ENCODE measurements at places on chromosomes 1 and 21. TPM values are rescaled to one million over a fixed set of nuclear protein-coding genes. Genes with fewer than 3 reads are reported as not detected.

AIRE gene
- not detected for total RNA-seq

EEIG2 gene
- total RNA-seq, result 1.5 TPM

ZNF648 gene
- total RNA-seq, result 0.81 TPM

URB2 gene
- total RNA-seq, result 3.0 TPM

LRRC8C gene
- total RNA-seq, result 0.73 TPM

RGSL1 gene
- total RNA-seq, result not detected

BLACAT1 gene
- 0.08 TPM for total RNA-seq

DNA sequence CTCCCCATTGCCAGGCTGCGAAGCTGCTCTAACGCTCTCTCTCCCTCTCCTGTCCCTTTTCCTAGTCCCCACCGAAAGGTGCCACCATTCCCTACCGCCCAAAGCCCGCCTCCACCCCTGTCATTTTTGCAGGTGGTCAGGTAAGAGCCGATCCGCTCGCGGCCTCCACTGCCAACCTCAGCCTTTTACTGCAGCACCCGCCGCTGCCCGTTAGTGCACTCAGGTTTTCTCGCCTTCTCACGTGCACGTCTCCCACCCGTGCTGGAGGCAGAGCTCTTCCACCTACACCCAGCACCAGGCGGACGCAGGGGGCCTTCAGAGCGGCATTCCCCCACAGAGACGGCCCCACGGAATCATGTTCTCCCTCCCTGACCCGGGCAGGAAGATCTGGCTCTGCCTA lies 67.7 kb upstream of the COL6A1 start:
- no peak for DNase-seq

GRCh38 chr21:22164912-22165311 lies 1166.7 kb downstream of the NCAM2 start:
- DNase-seq, result no peak

DNA sequence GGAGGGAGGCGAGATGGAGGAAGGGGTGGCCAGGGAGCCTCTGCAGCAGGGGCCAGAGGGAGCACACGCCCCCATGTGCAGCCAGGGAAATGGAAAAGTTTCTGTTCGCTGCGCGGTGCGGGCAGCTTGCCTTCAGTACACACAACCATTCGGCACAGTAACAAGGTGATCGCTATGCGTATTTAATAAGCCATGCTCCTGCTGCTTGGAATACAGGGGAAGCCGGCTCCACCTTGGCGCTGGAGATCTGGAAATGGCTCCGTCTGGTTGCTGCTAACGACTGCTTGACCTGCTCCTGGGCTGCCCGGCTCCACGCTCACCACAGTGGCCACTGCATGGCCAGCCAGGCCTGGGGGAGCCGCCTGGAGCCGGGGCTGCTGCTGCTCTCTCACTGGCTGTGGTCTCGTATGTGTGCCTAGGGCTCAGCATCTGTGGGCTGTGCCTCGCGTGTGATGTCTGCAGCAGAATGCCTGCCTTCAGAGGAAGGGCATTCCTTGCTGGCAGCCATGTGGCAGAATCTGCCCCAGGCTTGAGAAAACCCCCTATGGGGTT lies 86.4 kb upstream of the ACTL8 start:
- DNase-seq, result no peak

DNA sequence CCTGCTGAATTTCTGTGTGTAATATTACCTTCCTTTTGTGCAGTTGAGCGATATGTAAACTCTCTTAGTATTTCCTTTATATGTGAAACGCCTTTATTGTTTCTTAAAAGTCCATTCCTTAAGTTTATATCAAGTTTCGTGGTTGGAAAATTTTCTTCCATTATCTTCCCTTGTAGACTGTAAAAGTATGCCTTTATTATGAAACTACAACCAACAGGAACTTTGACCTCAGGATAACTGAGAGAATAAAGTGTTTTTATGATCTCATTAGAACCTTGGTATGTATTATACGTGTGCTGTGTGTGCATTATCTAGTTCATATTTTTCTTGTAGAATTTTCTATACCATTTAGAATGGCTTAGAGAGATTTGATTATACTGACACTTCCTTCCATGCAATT lies 3.1 kb upstream of the CDC14A start:
- DNase-seq, result no peak

DNA sequence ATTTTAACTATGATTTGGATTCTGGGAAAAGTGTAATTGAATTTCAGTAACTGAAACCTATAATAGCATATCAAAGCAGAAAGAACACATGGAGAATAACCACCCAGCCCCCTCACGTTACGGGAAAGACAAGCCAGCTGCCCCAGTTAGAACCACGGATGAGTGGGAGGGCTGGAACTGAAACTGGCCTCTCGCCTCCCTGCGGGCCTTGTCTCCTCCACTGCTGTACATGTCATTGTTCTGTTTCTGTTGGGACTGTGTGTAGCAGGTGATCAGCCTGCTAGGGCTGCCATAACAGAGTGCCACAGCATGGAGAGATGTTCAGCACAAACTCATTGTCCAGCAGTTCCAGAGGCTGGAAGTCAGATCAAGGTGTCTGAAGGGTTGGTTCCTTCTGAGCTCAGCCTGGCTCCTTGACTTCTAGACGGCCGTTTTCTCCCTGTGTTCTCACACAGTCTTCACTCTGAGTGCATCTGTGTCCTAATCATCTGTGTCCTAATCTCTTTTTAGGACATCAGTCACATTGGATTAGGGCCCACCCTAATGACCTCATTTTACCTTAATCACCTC lies 52.4 kb downstream of the MAP3K21 start:
- DNase-seq, result no peak

DNA sequence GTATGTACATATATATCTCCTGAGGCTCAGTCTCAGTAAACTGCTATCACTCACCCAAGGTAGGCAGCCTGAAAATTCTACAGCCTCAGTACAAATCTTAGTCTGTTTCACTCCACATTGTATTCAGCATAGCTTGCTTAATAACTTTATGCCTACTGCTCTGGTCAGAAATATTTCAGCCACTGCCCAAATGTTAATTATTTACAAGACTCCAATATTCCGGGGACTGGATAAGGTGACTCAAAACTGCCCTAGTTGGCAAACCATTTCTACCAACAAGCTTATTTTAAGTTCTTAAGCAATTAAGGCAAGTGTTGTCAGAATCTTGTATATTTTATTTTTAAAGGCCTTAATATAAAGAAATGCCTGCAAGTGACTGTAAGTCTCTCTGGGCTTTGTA lies 114.8 kb downstream of the LRRIQ3 start:
- no peak for DNase-seq

- no peak for DNase-seq
Measured at GRCh38 chr1:53572815-53573173, 113.6 kb downstream of the DMRTB1 start.

GRCh38 chr1:206575894-206576737 lies 36.1 kb downstream of the EIF2D start:
- no peak for DNase-seq
